ENCODE measurements at places on chromosomes 4 and X.

- no peak for DNase-seq
Measured at GRCh38 chrX:68868902-68869800, 40.3 kb downstream of the EFNB1 start.

DNA sequence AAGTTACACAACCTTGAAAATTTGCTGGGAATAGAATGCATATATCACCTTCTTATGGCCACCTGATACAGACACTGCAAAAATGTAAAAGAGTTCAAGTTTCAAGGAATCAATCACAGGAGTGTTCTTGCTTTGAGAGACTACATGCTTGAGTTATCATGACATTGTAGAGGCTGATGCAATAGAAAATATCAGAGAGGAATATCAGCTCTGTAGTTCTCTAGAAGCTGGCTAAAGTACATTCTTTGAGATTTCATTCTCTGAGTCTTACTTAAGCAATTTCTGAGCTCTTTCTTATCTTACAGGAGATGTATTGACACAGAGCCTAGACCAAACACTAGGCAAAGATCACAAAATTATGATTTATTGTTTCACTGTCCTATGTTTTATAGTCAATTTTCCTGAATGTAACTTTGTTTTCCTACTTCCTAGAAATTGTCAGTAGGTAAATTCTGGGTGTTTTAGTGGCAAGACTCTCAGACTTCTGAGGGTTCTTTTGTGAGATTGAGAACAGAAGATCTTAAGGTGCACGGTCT lies 152.1 kb upstream of the HPGD start:
- DNase-seq: no peak

- no peak for DNase-seq
Measured at GRCh38 chr4:74931376-74931775, 1.5 kb upstream of the PARM1 start.

- no peak for DNase-seq
Measured at GRCh38 chr4:162409048-162409447, 245.2 kb upstream of the FSTL5 start.

GRCh38 chrX:33307911-33308354 lies 96.6 kb upstream of the DMD start:
- DNase-seq: no peak

Data from activated naive CD4-positive, alpha-beta T cell treated with anti-CD3 and anti-CD28 coated beads, Interleukin-2, amount 50 U/mL, for 16 hours (primary cell).